Stimulated activated CD8-positive, alpha-beta memory T cell treated with anti-CD3 and anti-CD28 coated beads, Interleukin-4, amount 100 ng/mL, for 4 hours (primary cell): ENCODE measurements at places on chromosomes 2 and 18.
A peak's percentile ranks its signal among the peaks of the same experiment; 100 is the strongest.

DNA sequence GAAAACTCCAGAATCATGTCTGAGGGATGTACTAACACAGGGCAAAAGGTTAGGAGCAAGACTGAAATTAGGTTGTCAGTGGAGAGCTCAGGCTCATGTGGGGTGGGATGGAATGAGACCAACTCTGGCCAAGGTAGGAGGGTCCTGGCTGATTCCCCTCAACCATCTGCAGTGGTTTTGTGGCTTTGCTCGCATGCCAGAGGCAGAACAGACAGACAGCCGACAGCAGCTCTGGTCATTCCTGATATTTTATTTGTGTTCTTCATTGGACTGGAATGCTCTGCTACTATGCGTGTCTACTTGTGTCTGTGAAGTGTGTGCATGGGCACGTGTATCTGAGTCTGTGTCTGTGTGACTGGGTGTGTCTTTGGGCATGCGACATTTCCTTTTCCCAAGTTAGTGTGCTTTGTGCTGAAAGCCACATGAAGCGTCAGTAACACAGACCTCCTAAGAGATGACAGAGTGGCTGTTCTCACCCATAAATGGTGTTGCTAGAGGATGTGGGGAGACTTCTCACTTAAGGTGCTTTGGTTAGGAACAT is 239.5 kb downstream of the CNTNAP5 start:
- no peak for DNase-seq

DNA sequence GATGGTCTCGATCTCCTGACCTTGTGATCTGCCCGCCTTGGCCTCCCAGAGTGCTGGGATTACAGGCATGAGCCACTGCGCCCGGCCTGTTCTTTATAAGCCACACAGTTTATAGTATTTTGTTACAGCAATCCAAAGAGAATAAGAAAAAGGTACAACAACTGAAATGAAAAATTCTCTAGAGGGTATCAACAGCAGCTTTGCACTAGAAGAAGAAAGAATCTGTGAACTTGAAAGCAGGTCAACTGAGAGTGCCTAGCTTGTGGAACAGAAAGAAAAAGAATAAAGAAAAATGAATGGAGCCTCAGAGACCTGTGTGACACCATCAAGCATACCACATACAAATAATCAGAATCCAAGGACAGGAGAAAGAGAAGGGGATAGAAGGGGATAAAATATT is 66.8 kb upstream of the CTLA4 start:
- no peak for DNase-seq

DNA sequence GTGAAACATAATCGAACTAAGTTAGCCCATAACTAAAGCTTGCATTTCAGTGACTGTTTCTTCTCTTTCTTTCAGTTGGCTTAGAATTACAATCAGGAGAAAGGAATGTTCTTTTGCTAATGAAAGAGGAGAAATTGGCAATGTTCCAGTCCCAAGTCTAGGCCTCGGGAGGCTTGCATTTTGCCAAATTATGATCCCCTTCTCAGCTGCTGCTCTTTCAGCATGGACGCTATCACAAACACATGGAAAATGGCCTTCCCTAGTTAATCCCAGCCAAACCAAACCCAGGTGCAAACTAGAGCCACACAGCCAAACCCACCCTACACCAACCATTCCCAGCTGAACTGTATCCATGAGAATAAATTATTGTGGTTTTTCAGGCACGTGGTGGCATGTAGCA is 605.2 kb upstream of the LRRTM4 start:
- DNase-seq, result no peak

- DNase-seq, result no peak
Measured at GRCh38 chr2:177577075-177577474, 184.5 kb downstream of the AGPS start.

DNA sequence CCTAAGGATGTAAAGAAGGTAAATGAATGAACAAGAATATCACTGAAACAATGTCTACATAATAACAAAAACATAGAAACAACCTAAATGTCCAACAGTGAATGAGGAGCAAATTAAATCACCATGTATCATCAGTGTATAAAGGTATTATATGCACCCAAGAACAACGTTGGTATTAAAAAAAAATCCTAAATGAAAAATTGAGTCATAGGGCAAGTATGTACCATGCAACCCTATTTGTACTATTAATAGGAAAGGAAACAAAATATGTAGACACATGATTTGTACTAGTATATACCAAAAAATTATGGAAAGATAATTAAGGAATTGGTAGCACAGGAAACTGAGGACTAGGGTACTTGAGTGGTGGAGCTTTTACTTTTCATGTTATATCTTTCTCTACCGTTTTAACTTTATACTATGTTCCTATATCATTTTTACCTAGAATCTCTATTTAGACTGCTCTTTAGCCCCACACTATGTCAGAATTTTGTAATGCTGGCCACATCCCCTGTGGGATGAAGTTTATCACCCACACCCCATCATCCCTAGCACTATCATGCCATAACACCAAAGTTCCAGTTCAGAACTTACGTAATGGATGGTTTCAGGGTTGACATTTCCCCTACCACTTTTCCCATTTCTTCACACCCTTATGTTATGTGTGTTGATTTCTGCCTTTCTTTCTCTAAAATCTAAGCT is 25.6 kb downstream of the IKZF2 start:
- no peak for DNase-seq

DNA sequence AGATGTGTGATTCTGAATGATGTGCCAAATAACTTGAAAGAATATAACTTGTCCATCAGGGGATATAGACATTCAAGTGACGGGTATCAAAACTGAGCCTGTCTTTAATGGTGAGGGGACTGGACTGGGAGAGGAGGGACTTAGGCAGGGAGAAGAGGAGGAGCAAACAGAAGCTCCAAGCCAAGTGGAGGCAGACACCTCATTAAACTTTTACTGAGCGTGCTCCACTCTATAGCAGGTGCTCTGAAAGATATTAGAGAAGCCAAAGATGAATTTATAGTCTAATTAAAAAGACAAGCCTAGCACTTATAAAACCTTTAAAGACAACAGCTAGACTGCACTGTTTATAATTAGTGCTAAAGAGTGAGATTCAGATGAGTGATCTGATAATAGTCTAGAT is 47.7 kb upstream of the SMAD2 start:
- DNase-seq, result no peak

- DNase-seq, result peak; percentile 91
Measured at GRCh38 chr18:35290094-35290735, at the start of gene ZSCAN30. ZSCAN30 (minus strand) TSS chr18:35290229; CDS start chr18:35264352, 25,877 bp downstream.

GRCh38 chr2:234164493-234165413 is 114.3 kb downstream of the SPP2 start:
- peak; percentile 15 for DNase-seq

DNA sequence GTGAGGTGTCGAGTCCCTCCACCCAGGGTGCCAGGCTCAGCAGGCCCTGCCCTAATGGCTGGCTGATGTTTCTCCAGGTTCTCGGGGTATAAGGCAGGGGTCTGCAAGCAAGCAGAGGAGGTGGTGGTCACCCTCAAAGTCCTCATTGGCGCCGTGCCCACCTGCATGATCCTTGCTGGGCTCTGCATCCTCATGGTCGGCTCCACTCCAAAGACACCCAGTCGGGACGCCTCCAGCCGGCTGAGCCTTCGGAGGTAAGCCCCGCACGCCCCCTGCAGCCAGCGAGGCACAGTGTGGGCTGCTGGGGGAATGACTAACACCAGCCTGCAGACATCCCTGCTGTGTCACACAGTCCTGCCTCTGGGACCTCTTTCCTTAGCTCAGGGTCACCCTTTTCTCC is 14.1 kb downstream of the MFSD2B start:
- no peak for DNase-seq
